ENCODE measurements at places on chromosomes 7 and 10. TPM values are rescaled to one million over a fixed set of nuclear protein-coding genes. Genes with fewer than 3 reads are reported as not detected.
A peak's percentile ranks its signal among the peaks of the same experiment; 100 is the strongest.

- DNase-seq: peak; percentile 9
- no peak overlapping the region for H3K27ac ChIP-seq
- no peaks in the 10 kb centered on the region for H3K36me3 ChIP-seq
- H3K27me3 ChIP-seq: no peaks in the 10 kb centered on the region
- no peak overlapping the region for H3K4me3 ChIP-seq
Measured at GRCh38 chr7:123715198-123715597, 33.6 kb downstream of the WASL start.

Gene LIPF
- not detected for total RNA-seq

- no peak overlapping the region for H3K4me3 ChIP-seq
- no peaks in the 10 kb centered on the region for H3K36me3 ChIP-seq
- H3K4me1 ChIP-seq: no peaks in the 10 kb centered on the region
- no peaks in the 10 kb centered on the region for H3K27me3 ChIP-seq
Measured at GRCh38 chr7:84735677-84736076, 451.2 kb downstream of the SEMA3D start.

Gene TWIST1
- total RNA-seq: 18.6 TPM

- H3K36me3 ChIP-seq: peaks cover 5% of the 10 kb centered on the region
- H3K4me1 ChIP-seq: peaks cover 5% of the 10 kb centered on the region
- no peak overlapping the region for H3K27ac ChIP-seq
- DNase-seq: peak; percentile 24
- H3K27me3 ChIP-seq: no peaks in the 10 kb centered on the region
- no peak overlapping the region for H3K4me3 ChIP-seq
Measured at GRCh38 chr10:73083221-73083620, 13.4 kb downstream of the P4HA1 start.

DNA sequence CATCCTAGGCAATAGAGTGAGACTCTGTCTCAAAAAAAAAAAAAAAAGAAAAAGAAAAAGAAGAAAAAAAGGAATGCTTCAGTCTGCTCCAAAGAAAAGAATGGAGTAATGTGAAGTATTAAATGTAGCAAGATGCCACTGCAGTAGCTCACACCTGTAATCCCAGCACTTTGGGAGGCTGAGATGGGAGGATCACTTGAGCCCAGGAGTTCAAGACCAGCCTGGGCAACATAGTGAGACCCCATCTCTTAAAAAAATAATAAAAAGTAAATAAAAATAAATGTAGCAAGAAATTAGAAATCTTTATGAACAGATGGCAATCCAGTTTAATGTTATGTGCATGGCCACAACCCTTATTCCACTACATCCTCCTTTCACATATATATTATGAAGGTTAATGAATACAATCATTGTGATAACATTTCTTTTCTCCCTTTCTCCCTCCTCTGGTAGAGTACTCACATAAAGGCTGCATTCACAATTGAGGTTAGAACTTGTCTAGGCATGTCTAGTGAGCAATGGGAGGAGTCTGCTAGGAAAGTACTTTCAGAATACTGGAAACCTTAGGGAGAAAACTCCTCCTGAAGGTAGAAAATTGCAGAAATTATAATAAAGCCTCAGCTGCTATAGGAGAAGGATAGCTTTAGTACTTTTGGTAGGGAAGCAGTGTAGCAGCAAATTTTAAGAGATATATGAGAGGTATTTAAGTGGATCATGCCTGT is 20.4 kb downstream of the KLLN start:
- no peak overlapping the region for H3K4me3 ChIP-seq
- H3K27me3 ChIP-seq: no peaks in the 10 kb centered on the region
- H3K4me1 ChIP-seq: peaks cover 7% of the 10 kb centered on the region
- no peaks in the 10 kb centered on the region for H3K36me3 ChIP-seq
- DNase-seq: peak; percentile 84

Gene OLAH
- total RNA-seq: under 0.01 TPM

Gene NKX1-2
- total RNA-seq: not detected

All from IMR-90 (cell line).